ENCODE measurements at places on chromosomes 7 and 10. TPM values are rescaled to one million over a fixed set of nuclear protein-coding genes. Genes with fewer than 3 reads are reported as not detected.

Gene CCL24
- not detected for total RNA-seq

Gene SCIN
- 1.8 TPM for total RNA-seq

Gene DLG5
- total RNA-seq: 42.5 TPM

Gene SPDYE11
- total RNA-seq: not detected

Gene SYCE1
- total RNA-seq: not detected

Gene STMP1
- 18.8 TPM for total RNA-seq

Gene SYPL1
- total RNA-seq: 107 TPM

All from ovary (tissue), 10 donors.